Tibial nerve (tissue), 4 donors: ENCODE measurements at places on chromosomes 1 and 21. TPM values are rescaled to one million over a fixed set of nuclear protein-coding genes. Genes with fewer than 3 reads are reported as not detected.
A peak's percentile ranks its signal among the peaks of the same experiment; 100 is the strongest.

Gene ANGPTL1
- 29.7 TPM for total RNA-seq

- no peak for DNase-seq
- H3K36me3 ChIP-seq: no peaks in the 10 kb centered on the region
Observed at GRCh38 chr1:177174921-177175634, 4.3 kb downstream of the BRINP2 start.

Gene SH3D21
- 2.4 TPM for total RNA-seq

GRCh38 chr21:44920694-44921604 lies at the start of gene ITGB2:
Gene ITGB2, minus strand, starts transcription at chr21:44920899. Its CDS starts 10,117 bp downstream, at chr21:44910782.
- peak within 1 kb of the TSS; percentile 37 for H3K27ac ChIP-seq
- H3K36me3 ChIP-seq: no peaks in the 10 kb centered on the region
- DNase-seq: no peak
- peak within 1 kb of the TSS; percentile 11 for H3K4me3 ChIP-seq
- peaks cover 11% of the 10 kb centered on the region for H3K4me1 ChIP-seq

Gene ERICH3
- total RNA-seq: 0.30 TPM

- H3K36me3 ChIP-seq: no peaks in the 10 kb centered on the region
- H3K27ac ChIP-seq: peak overlapping the region; percentile 51
- peaks cover 32% of the 10 kb centered on the region for H3K4me1 ChIP-seq
- no peak overlapping the region for H3K4me3 ChIP-seq
- H3K27me3 ChIP-seq: no peaks in the 10 kb centered on the region
Observed at GRCh38 chr1:19405761-19406487, 79.4 kb downstream of the CAPZB start.
